ENCODE measurements at places on chromosomes 3 and 15. TPM values are rescaled to one million over a fixed set of nuclear protein-coding genes. Genes with fewer than 3 reads are reported as not detected.

LDHAL6B gene
- total RNA-seq = not detected

SLC6A1 gene
- total RNA-seq = not detected

MORC1 gene
- not detected for total RNA-seq

STRA6 gene
- 2.1 TPM for total RNA-seq

Data from HepG2 (cell line).